ENCODE measurements at places on chromosomes 6 and 20.

DNA sequence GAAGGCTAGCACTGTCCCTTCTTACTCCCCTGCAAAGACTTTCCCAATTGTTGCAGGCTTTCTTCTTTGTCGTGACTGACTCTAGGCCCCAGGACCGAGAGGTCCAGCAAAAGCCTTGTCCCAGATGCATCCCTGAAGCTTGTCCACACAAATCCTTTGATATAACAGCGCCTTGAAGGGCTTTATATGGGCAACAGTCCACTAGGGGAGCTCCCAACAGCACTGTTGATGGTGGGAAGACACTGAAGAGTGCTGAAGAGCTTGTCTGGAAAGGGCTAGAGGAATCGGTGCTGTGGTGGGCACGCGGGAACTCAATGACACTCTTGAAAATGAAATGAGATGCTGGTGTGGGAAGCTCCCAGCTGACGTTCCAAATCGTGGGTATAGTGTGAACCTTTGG is 316.1 kb upstream of the CDH4 start:
- no peak for DNase-seq

DNA sequence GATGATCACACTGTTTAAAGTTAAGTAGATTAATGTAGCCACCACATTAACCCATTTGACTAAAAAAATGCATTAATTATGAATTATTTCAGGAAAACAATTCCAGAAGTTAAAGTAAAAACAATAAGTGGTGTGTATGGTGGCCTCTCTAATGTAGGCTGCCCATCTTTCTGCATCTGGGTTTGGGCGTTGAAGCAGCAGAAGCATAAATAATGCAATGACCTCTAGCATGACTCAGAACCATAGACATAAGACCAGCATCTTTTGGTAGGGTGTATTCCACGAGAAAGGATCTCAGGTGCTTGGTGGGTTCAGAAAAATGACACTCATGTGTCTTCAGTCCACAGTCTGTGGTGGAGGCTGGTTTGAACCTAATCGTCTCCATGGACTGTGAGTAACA is 18.6 kb upstream of the NKAIN2 start:
- DNase-seq: no peak

DNA sequence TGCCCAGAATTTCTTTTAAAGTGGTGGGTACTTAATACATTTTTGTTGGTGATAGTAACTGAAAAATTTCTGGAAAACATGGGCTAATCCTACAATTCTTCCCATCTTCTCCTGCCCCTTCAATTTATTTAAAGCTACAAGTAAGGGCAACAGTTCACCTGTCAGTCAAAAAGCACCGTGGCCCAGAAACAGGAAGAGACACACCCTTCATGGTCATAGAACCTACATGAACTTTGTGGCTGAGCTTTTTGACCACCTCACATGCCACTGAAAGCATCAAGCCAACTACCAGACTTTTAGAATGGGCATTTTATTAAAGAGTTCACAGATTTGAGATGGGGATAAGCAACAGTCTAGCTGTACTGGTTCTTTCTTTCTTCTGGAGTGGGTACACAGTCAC is 201.1 kb upstream of the CNR1 start:
- DNase-seq: no peak

DNA sequence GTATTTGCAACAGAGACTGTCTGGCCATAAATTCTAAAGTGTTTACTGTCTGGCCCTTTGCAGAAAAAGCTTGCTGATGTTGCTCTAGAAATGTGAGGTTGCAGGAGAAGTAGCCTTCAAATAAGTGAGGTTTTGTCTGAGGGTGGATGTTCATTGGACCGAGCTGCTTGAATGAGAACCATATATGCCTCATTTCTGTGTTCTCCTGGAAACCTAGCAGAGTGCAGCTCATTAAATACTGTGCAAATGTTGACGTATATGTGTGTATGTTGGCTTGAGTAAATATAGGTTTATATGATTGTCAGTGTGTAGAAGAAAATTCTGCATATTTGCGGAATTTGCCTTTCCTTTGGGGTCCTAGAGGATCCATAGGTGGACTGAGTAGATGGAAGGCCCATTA is 39.0 kb downstream of the CHMP4B start:
- no peak for DNase-seq

GRCh38 chr6:52529311-52529710 is 47.5 kb downstream of the TRAM2 start:
- no peak for DNase-seq

DNA sequence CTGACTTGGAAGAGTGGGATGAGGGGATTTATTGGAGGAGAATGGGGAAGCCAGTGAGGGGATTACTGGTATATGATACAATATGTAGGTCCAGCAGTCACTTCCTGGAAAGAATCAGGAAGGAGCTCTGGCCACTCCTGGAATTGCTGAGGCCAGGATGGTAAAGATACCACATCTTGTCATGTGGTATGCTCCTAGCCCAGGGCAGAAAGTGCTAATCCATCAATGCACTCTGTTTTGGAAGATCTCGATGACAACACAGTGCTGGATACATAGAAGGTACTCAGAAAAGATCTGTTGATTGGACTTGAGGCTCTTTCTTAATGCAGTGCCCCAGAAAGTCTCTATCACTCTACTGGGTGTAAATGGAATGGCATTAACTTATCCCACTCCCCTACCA is 52.6 kb downstream of the LAMP5 start:
- DNase-seq: no peak

DNA sequence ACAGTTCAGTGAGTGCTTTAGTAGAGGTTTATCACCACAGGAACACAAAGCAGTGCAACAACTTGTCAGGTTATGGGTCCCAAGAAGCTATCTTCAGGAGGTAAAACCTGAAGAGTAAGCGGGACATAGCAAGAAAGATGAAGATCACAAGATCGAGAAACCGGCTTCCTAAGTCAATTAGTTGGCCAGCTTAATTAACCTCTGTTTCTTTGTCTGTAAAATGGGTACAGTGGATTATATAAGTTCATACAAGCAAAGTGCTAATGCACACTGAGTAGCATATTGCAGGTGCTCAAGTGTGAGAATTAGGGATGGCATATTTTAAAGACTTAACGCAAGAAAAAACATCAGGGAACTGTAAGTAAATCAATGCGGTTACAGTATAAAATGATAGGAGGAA is 12.5 kb downstream of the FBXO30 start:
- DNase-seq: no peak

DNA sequence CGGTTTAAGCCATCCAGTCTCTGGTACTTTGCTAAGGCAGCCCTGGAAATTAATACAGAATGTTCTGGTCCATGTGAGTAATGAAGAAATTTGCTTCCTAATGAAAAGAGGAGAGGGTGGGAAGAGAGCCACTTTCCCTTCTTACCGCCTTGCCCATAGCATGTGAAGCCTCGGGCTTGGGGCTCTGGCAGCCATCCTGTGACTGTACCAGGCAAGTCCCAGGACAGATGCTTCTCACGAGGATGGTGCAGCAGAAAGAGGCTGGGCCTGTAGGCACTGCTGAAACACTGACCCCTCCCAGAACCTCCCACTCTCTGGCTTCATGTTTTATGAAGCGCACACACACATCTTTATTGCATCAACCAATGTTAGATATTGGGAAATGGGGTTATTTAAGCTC is 74.8 kb downstream of the IYD start:
- no peak for DNase-seq

DNA sequence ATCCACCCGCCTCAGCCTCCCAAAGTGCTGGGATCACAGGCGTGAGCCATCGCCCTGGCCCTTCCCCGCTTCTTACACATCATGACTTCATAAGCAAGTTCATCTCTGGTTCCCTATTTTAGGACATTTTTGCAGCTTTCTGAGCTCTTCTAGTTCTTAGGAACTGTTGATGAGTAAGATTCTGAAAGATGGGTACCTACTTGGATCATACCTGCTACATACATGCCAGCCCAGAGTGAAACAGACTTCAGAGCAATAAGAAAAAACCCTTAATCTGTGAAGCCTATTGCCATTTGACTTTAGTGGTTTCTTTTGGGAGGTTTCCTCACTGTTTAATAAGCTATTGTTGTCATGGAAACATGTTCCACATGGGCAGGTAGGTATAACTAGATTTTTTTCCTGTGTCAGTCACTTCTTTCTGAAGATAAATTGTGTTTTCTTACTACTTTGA is 27.9 kb upstream of the TMEM217 start:
- no peak for DNase-seq

DNA sequence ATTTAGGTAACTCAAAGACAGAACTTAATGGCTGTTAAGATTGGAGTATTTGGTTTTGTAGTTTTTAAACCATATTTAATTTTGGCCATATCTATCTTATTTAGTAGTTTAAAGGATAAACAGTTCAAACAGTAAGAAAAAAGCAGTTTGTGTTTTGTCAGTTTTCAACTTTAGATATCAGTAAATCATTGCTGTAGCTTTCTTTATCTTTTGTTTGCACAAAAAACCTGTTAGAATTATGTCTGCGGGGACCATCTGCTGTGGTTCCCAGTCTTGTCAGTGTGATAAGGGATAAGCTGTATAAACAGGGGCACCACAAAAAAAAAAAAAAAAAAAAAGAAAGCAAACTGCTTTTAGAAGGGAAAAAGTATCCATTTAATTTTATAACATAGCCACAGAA is 40.9 kb downstream of the CDKAL1 start:
- DNase-seq: no peak

DNA sequence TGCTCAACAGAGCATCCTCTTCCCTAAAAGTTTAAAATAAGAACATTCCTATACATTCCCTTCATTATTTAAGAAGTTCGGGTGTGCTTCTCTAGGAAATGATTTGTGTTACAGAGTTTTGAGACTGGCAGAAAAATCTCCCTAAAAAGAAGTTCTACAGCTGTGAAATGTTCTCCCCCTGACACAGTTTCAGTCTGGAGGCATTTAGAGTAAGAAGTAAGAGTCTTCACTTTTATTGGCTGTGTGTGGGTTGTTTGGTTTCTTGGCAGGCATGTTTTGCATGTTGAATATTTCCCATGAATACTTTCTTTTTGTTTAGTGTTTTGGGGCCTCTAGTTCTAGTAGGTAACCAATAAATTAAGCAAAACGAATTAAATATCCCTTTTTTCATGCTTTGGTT is 195.9 kb downstream of the TENT5A start:
- no peak for DNase-seq

DNA sequence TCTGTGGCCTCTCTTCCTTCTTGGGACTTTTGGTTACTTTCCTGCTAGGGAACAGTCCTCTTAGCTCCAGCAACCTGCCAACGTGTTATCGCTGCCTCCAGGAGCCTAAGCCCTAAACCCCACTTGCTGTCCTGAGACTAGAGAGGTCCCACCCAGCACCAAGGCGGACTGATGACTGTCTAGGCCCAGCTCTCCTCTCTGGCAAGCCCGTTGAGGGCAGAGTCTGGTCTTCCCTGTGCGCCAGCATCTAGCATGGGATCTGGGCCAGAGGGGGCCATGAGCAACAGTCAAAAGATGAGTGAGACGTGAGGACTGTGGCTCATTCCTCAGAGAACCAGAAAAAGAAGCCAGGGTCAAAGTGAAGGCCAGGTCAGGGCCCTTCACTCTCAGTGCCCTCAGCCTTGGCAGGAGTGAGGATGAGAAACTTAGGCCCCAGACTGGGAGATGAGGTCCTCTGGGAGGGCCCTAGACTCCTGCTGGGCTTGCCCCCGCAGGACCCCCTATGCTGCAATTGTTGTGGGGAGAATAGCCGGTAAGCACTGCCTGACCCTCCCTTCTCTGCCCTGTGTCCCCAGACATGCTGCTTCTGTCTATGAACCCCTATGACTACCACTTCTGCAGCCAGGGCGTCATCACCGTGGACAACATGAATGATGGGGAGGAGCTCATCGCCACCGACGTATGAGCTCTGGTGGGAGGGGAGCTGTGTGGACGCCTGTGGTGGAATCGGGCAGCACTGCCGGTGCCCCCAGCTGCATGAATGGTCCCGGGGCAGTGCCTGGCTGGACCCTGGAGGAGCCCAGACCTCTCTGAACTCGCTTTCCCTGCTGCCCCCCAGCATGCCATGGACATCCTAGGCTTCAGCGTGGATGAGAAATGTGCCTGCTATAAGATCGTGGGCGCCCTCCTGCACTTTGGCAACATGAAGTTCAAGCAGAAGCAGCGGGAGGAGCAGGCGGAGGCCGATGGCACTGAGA is 30.9 kb downstream of the MYH7B start:
- DNase-seq: no peak

GRCh38 chr6:138806889-138807288 is 11.0 kb downstream of the ECT2L start:
- DNase-seq: no peak

DNA sequence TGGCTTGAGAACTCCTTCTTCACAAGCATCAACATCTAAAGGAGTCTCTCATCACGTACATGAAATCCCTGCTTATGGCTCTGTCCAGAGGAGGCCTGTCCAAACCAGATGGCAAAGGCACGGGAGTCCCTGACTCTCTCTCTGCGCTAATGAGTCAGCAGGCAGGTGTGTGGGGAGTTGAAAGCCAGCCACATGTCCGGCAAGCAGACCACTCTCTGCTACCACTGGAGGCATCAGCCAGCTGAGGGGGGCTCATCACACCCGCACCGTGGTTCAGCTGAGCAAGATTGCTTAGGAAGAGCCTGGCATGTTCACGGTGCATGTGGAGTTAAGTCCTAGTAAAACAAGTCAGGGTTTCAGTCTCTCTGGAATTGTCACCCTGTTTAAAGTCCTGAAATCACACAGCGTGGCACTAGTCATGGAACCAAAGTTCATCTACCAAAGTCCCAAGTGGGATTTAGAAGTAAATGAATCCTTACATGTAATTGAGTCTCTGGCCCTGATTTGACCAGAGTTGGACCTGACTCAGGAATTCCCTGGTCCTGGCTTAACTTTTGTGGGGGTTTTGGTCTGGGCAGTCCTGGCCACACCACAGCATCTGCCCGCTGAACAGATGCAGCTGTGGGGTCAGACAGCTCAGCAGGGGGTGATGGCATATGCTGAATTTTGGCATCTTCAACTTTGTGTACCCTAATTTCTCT is 155.2 kb upstream of the RIN2 start:
- DNase-seq: no peak

GRCh38 chr6:117513778-117514365 is 31.4 kb downstream of the DCBLD1 start:
- no peak for DNase-seq

GRCh38 chr6:163667372-163668060 is 253.0 kb downstream of the QKI start:
- peak; percentile 46 for DNase-seq

GRCh38 chr6:131255911-131256310 is 120.6 kb downstream of the AKAP7 start:
- DNase-seq: no peak

- no peak for DNase-seq
Measured at GRCh38 chr6:170019818-170020583, 268.6 kb downstream of the ERMARD start.
